ENCODE measurements at places on chromosomes 6 and 20. TPM values are rescaled to one million over a fixed set of nuclear protein-coding genes. Genes with fewer than 3 reads are reported as not detected.

GRCh38 chr6:14273191-14273590, 155.6 kb downstream of the CD83 start:
- DNase-seq = no peak

GRCh38 chr20:1883986-1884385, 11.2 kb upstream of the SIRPA start:
- no peak for DNase-seq

- DNase-seq = no peak
Observed at GRCh38 chr6:142907544-142907943, 37.4 kb downstream of the HIVEP2 start.

GRCh38 chr6:81861281-81861680, 108.8 kb upstream of the TENT5A start:
- DNase-seq = no peak

GRCh38 chr6:26330859-26331217, 34.2 kb upstream of the BTN3A2 start:
- peak; percentile 56 for DNase-seq

DNA sequence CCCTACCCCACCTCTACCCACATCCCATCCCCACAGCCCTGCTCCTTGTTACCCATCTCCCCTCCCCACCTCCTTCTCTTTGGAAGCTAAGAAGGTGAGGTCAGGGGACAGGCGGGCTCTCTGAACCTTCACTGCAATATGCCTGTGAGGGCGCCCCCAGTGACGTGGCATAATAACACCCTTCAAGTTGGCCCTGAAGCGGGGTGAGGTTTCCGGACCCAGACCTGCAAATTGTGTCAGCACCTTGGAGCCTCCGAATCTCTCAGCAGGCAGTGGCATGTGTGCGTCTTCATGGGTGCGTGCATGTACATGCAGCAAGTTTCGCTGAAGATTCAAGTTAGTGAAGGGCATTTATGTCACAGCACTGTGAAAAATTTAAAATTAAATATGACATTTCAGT, 114.6 kb downstream of the SOBP start:
- DNase-seq = peak; percentile 85

DNA sequence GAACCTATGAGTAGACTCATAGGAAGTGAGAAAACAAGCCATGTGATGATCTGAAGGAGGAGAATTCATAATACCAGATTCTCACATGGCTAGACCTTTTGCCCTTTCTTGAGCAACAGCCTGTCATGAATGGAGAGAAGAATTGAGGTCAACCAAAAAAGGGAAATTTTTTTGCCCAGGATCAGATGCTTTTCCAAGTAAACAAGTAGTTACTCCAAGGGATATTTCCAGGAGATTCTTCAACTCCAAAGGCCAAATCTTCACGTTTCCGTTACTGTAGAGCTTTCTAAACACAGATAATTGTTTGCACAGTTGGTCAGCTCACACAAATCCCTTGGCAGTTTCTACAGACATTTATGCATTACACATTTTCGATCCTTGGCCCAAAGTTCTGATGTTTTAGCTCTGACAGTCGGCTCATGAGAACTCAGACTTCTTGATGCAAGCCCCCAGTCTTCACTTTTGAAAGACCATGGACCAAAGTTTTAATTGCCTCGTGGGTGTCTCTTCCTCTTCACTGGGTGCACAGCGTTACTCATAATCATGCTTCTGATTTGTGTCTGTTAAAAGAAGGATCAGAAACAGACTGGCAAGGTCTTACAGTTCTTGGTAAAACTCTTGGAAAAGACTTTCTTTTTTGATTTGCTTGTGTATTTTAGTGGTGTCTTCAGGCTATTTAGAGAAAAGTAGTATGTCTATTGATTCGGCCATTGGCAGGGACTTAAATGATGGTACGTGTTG, 115.0 kb downstream of the TSHZ2 start:
- no peak for DNase-seq

DNA sequence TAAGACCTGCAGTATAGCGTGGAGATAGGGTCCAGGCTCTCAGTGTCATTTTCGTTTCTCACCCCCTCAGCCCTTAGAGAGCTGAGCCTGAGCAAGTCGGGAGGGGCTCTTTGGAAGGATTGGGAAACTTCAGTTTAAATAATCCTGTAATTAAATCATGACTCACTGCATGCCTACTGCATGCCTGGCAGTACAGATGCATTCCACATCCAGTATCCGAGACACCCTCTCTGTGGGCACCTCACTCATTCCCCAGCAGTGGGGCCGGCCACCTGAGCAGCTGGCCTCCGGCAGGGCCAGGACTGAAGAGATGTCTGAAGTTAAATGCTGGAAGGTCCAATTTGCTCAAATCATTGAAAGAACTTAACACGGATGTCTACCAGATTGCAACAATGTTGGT, 316.6 kb downstream of the THBS2 start:
- peak; percentile 1 for DNase-seq

DNA sequence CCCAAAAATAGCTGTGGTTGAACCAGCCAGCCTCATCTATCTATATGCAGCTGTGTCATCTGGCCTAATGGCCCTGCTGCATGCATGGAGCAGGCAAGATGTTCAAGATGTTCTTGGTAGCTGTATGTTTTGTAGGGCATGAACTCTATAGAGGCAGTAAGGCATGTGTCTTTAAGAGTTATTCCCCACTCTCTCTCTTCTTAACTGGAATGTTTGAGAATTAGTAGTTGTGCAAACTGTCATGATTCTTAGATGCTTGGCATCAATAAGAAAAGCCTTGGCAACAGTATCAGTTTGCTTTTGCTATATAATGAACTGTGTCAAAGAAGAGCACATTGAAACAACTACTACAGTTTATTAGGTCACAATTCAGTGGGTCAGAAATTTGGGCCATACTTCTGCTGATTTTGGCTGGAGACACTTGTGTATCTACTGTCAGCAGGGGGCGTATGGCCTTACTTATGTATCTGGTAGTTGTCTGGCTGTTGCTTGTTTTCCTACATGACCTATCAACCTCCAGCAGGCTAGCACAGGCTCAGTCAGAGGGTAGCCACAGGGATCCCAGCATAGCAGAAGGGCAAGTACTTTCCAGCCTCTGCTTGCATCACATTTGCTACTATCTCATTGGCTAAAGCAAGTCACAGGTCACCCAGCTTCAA, 56.1 kb upstream of the LAMP5 start:
- DNase-seq = peak; percentile 80

The ABHD12 gene
- 33.0 TPM for total RNA-seq

The MEP1A gene
- total RNA-seq = not detected

DNA sequence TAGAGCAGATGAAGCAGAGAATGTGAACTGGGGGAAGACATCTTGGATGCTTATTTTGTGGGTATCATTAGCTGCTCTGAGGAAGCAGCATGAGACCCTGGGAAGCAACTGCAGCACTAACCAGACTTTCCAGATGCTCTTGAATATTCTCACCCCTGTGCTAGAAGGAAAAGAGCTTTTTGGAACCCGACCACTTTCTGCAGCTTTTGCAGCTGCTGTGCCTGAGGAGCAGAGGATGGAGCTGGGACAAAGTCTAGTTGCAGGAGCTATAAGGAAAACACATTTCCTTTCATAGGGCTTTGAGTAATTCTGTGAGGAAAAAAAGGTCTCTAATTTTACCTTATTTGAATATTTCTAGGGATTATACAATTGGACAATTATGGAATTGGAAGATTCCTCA, 369.7 kb downstream of the CD109 start:
- DNase-seq = no peak

DNA sequence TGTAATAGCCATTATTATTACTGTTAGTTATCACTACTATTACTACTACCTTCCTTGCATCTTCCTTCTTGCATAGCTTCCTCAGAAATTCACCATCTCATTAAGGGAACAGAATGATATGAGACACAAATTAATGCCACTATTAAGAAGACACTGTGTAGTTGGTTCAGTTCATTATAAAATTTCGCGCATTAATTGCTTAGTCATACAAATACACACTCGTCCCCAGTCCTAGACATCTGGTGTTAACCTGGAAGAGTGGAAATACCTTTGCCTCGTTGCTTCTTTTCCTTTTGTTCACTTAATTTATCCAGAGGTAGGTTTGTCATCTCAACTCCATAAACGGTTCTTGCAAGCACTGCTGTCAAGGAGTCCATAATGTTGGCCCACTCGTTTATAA, 107.5 kb downstream of the RALGAPA2 start:
- no peak for DNase-seq

DNA sequence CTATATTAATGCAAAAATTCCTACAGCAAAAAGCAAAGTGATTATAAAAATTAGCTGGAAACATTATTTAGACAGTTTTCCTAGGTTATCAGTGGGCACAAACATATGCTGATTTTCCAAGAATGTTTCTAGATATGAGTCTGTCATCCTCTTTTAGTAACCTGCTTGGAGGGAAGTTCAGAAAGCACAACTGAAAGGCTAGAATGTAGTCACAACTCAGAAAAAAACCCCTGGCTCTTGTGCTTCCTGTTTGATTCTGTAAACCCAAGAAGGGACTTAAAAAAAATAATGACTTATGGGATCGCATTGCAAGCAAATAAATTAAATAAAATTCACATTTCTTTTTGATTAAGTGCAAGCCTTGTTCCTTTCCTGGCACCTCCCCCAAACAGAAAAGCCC, 708.4 kb upstream of the EPHA7 start:
- no peak for DNase-seq

GRCh38 chr6:3808759-3809514, 40.2 kb upstream of the FAM50B start:
- peak; percentile 77 for DNase-seq

DNA sequence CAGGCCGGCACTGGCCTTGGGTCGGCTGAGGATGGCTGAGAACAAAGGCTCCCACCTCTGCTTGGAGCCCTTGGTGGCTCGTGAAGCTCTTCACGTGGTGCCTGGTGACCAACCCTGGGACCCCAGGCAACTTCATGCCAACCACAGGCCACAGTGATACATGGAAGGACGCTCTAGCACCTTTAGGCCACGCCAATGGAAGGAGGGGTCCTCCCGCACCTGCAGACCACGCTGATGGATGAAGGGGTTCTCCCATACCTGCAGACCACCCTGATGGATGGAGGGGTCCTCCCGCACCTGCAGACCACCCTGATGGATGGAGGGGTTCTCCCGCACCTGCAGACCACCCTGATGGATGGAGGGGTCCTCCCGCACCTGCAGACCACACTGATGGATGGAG, 62.5 kb downstream of the ERMARD start:
- DNase-seq = no peak

- no peak for DNase-seq
Observed at GRCh38 chr20:56730996-56731395, 101.9 kb downstream of the TFAP2C start.

DNA sequence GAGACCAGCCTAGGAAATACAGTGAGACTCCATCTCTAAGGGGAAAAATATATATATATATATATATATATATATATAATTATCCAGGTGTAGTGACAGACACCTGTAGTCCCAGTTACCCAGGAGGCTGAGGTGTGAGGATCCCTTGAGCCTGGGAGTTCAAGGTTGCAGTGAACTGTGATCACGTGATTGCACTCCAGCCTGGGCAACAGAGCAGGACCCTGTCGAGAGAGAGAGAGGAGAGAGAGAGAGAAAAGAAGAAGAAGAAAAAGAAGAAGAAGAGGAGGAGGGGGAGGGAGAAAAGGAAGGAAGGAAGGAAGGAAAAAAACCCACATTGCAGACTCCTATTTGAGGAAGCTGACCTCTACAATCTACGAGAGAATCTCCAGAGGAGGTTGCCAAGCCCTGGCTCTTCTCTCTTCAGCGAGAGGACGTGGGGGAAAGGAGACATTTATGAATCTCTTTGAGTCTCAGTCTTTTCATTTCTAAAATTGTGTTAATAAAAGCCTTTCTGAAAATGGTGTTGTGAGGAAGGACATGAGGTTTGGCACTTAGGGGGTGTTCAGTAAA, 49.7 kb downstream of the COL11A2 start:
- no peak for DNase-seq

The OR2J3 gene
- not detected for total RNA-seq

DNA sequence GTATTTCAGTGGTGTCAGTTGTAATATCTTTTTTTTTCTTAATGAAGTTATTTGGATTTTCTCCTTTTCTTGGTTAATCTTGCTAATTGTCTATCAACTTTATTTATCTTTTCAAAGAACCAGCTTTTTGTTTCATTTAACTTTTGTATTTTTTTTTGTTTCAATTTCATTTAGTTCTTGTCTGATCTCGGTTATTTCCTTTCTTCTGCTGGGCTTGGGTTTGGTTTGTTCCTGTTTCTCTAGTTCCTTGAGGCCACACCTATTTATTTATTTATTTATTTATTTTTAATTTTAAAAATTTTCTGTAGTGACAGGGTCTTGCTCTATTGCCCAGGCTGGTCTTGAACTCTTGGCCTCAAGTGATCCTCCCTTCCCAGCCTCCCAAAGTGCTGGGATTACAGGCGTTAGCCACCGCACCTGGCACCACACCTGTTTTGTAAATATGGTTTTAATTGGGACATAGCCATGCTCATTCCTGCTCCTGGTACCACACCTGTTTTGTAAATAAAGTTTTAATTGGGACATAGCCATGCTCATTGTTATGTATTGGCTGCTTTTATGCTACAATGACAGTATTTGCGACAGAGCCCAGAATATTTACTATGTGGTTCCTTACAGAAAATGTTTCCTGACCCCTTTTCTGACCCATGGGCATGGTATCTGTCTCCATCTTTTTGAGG, 22.2 kb downstream of the KDM1B start:
- no peak for DNase-seq

DNA sequence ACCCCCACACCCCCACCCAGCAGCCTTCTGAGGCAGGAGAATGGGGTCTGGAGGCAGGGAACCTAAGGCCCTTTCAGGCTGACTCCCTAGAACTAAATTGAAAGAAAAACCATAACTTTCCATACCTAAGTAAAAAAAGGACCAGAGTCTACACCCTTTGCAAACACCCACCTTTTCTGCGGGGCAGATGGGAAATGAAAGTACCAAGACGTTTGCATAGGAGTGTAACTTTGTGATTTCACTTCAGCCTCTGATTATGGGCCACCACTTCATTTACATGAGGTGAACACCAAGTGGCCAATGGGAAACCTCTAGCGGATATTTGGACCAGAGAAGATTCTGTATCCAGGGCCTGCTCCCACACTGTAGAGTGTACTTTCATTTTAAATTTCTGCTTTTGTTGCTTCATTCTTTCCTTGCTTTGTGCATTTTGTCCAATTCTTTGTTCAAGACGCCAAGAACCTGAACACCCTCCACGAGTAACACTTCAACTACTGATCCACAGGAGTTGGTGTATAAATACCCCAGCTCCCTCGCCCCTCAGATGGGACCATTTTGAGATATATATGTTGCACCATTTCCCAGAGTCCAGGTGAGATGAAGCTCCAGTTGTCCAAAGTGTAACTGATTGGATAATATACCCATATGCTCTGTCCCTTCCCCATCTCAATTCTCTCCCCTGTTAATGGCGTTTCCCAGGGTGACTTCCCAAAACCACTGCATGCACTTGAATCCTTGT, 18.9 kb upstream of the SRSF6 start:
- no peak for DNase-seq

- no peak for DNase-seq
Observed at GRCh38 chr6:160933256-160933655, 58.3 kb upstream of the MAP3K4 start.
